H1 (cell line): ENCODE measurements at places on chromosomes 11 and 22. TPM values are rescaled to one million over a fixed set of nuclear protein-coding genes. Genes with fewer than 3 reads are reported as not detected.

GRCh38 chr11:115423728-115424459, 80.3 kb downstream of the CADM1 start:
- no peak for DNase-seq

GRCh38 chr11:19840961-19841360, 128.3 kb downstream of the NAV2 start:
- DNase-seq: no peak

GRCh38 chr11:107675902-107676301, 36.0 kb downstream of the SLN start:
- no peak for DNase-seq

- DNase-seq: no peak
Measured at GRCh38 chr11:61401573-61401972, 9.2 kb downstream of the TMEM216 start.

Gene OR51B4
- total RNA-seq: not detected in 2 replicates

Gene RRAS2
- total RNA-seq: 220 and 234 TPM in 2 replicates

Gene C1QTNF4
- total RNA-seq: 3.5 and 6.0 TPM in 2 replicates
